Lower leg skin (tissue), 4 donors: ENCODE measurements at places on chromosomes 1 and 21. TPM values are rescaled to one million over a fixed set of nuclear protein-coding genes. Genes with fewer than 3 reads are reported as not detected.
A peak's percentile ranks its signal among the peaks of the same experiment; 100 is the strongest.

- no peak for DNase-seq
Measured at GRCh38 chr1:59316497-59317128, 19.7 kb downstream of the FGGY start.

GRCh38 chr1:32998997-32999396, 34.4 kb upstream of the RNF19B start:
- DNase-seq, result no peak

- DNase-seq, result no peak
Measured at GRCh38 chr1:45767035-45767434, 16.6 kb upstream of the IPP start.

DNA sequence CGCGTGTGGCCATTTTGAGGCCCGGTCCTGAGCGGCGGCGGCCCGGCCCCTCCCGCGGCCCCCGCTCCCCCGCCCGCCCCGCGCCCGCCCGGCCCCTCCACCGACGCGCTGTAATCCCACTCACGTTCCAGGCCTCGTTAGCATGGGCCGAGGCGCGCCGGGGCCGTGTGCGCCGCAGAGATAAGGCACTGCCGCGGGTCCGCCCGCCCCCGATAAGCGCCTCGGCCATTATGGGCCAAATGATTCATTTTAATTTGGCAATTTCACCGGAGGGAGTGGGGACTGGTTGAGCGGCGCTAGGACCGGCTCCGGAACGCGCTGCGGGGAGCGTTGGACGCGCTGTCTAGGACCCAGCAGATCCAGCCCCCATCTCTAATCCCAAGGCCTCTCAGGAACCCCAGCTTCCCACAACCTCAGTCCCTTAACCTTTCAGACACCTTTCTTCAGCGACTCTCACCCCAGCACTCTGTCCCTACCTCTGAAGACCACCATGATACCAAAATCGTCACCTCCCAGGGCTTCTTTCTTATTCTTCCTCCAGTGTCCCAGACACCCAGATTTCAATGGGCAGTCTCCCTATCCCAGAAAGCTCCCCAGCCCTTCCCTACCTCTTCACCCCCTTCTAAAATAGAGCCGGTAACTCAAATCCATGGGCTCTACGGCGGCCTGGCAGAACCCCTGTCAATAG, at the start of gene TAL1:
TAL1 (minus strand) TSS at position 39 of the 688 bp plus-strand sequence. CDS start 6,337 bp downstream, outside the sequence.
- DNase-seq, result peak; percentile 81

DNA sequence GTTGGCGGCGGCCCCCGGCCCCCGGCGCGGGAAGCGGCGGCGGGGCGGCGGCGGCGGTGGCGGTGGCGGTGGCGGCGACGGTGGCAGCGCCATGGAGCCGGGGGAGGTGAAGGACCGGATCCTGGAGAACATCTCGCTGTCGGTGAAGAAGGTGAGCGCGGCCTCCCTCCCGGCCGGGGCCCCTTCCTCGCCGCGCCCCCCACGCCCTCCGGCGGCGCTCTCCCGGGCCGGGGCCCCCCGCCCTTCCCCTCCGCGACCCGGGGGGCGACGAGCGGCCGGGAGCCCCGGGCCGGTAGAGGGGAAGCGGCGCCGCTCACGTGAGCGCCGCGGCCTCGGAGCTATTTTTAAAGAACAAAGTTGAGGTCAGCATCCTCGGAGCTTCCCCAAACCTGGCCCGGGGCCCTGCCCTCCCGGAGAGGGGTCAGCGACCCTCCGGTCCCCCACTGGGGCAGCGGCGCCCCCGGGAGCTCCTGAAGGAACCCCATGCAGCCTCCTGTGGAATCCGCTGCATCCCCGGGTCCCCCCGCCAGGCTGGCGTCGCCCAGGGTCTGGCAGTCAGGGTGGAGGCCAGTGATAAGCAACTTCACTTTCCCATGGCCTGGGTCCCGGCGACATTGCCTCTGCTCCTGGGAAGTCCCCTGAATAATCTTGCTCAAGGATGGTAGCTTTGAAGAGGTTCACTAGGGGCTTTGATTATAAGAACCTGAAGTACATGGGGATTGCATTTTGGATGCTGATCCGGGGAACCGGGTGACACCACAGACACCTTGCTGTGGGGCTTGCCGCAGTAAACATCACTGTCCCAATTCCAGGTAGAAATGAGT, 560 bp downstream of the PLEKHM2 start:
- no peak for DNase-seq

DNA sequence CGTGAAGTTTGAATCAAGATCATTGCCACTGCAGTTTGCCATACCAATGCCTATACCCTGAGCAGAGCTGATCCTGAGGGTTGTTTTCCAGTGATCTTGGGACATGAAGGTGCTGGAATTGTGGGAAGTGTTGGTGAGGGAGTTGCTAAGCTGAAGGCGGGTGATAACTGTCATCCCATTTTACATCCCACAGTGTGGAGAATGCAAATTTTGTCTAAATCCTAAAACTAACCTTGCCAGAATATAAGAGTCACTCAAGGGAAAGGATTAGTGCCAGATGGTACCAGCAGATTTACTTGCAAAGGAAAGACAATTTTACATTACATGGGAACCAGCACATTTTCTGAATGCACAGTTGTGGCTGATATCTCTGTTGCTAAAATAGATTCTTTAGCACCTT, 78.6 kb downstream of the FMN2 start:
- DNase-seq, result no peak

DNA sequence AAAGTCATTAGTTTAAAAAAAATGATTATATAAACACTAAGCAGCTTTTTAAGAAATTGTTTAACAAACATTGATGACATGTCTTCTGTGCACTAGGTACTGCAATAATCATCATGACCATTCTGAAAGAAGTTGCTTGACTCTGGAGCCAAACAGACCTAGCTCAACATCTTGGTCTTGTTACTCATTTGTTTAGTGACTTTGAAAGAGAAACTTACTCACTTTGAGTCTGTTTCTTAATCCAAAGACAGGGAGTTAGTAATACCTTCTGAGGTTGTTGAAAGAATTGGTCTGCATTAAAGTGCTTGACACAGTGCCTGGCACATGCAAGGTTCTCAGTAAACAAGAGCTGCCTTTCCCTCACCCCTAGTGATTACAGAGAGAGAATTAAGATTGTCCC, 84.4 kb downstream of the SGIP1 start:
- no peak for DNase-seq

- no peak for DNase-seq
Measured at GRCh38 chr1:115890580-115890979, 49.7 kb upstream of the NHLH2 start.

GRCh38 chr1:53371851-53372250, 44.0 kb upstream of the LRP8 start:
- DNase-seq, result peak; percentile 8

DNA sequence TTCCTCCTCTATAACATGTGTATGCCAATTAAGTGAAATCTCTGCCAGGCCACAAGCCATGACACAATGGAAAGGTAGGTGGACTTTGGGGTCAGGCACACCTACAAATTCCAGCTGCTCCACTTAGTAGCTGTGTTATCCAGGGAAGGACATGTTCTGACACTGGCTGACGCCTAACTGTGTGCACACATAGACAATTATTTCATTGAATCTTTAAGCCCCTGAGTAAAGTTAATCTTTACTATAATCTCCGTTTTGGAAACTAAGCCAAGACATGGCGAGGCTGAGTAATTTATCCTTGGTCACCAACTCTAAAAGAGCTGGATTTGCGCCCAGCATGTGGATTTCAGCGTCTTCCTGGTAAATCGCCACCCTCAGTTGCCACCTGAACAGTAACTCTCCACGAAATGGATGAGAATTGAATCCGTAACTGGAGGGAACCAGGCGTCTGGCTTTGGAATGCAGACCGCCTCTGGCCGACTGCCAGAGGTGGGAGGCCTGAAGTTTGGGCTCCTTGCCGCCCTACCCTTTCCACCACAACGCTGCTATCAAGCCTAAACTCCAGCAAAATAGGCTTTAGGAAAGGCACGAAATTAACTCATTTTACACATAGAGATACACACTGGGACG, 888 bp upstream of the SNRPE start:
- no peak for DNase-seq

DNA sequence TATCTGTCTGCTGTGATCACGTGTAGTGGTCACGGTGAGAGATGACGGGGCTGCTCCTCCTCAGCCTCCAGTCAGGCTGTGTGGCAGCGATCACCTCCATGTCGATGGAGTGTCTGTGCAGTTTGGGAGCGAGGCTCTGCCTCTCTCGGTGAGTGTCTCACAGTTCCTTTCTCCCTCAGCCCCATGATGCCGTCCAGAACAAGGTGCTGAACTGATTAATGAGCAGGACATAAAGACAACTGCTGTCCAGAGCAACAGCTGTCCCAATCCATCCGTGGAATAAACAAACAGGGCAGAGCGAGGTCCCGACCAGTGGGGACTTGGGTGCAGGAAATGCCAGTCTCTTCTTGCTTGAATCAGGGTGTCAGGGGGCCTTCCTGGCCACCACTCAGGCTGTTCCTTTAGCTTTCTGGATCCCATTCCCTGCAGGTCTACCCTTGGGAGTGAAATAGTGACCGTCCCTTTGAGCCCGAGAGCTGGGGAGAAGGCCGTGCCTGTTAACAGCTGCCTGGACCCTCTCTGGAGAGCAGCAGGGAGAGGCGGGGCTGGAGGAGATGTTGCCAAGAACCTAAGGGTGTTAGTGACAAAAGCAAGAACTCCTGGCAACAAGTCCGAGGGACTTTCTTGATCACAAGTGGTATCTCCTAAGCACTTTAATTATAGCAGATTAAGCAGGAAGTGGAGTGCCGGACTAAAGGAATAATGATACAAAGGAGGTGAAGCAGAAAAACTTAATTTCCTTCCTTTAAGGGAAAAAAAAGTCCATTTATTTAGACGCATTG, 443.9 kb downstream of the KIF26B start:
- peak; percentile 63 for DNase-seq

DNA sequence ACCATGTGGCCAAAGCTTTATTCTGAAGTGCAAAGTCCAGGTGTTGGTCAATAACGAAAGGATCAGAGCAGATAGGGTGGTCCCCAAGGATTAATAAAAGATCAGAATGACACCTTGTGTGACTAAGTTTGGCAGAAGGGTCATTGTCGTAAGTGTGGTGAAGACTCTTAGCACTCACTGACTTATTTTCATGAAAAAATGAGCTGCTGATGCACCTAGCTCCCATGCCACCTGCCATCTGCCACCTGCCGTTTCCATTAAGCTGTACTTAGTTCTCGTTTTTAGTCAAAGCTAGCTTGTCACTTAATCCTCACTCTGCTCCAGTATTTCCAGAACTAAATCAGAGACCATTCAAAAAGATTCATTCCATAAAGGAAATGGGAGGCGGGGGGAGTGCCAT, 112.6 kb downstream of the SEC16B start:
- no peak for DNase-seq

DNA sequence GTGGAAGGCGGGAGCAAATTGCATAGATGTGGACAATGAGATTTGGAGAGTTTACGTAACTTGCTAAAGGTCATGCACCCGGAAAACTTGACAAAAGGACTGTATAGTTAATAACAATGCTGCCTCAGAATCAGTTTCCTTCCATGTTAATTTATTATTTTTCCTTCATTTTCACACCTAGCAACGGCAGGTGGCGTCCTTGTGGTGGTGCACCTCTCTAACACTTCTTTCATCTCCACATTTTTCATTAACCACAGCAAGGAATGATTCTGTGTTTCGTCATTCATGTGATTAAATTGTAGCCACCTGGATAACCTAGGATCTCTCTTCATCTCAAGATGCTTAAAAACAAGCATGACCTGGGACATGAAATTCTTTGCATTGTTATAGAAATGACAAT, 2133.0 kb downstream of the NCAM2 start:
- no peak for DNase-seq

DNA sequence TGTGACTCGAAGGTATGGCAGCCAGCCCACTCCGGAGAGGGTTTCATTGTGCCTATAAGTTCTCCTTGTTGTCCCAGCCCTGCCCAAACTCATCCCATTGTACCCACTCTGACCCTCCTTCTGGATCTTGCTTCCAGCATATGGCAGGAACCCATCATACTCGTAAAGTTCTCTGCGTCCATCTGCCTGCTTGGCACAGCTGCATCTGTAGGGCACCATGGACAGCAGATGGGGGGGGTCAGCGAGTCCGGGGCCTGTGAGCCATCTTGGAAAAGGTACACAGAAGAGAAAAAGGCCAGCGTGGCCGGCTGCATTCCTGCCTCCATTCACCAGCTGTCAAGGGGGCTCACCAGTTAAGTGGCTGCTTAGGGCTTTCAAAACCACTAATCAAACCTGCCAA, 94.9 kb upstream of the IGSF21 start:
- no peak for DNase-seq

GRCh38 chr1:231605149-231606100, 21.2 kb upstream of the DISC1 start:
- no peak for DNase-seq

Gene ARTN
- total RNA-seq, result 0.63 TPM

Gene S100A7A
- total RNA-seq, result not detected

Gene DYNLT5
- 1.0 TPM for total RNA-seq

Gene LRP8
- total RNA-seq, result 0.76 TPM

Gene TMEM52
- total RNA-seq, result 4.7 TPM

Gene NTMT2
- total RNA-seq, result not detected
